ENCODE measurements at places on chromosomes 2 and 18. TPM values are rescaled to one million over a fixed set of nuclear protein-coding genes. Genes with fewer than 3 reads are reported as not detected.

The GPD2 gene
- total RNA-seq = 147 TPM

The CD302 gene
- under 0.01 TPM for total RNA-seq

The MTCL1 gene
- total RNA-seq = 17.8 TPM

The XIRP2 gene
- total RNA-seq = not detected

The OSR1 gene
- 1.7 TPM for total RNA-seq

The IL1RL1 gene
- 53.3 TPM for total RNA-seq

The GAREM2 gene
- 0.34 TPM for total RNA-seq

The ABCG5 gene
- not detected for total RNA-seq

The HOXD4 gene
- not detected for total RNA-seq

The KATNAL2 gene
- 3.9 TPM for total RNA-seq

The TRIM43 gene
- total RNA-seq = not detected

The ESPNL gene
- total RNA-seq = under 0.01 TPM

The VSNL1 gene
- 2.1 TPM for total RNA-seq

The RALB gene
- total RNA-seq = 53.3 TPM

The CRYGD gene
- not detected for total RNA-seq

The PARD3B gene
- total RNA-seq = 3.0 TPM

The LOXHD1 gene
- total RNA-seq = not detected

The CCL20 gene
- total RNA-seq = 2.1 TPM

The GIGYF2 gene
- total RNA-seq = 56.0 TPM

The BOLL gene
- total RNA-seq = not detected

The SP140L gene
- 2.1 TPM for total RNA-seq

The VWA3B gene
- 0.07 TPM for total RNA-seq

The GKN2 gene
- total RNA-seq = not detected

The CYP1B1 gene
- total RNA-seq = 30.4 TPM

The ACP1 gene
- 137 TPM for total RNA-seq

The TPO gene
- total RNA-seq = 0.07 TPM

The SCYGR4 gene
- not detected for total RNA-seq

The NPHP1 gene
- 1.4 TPM for total RNA-seq

The UPP2 gene
- total RNA-seq = not detected

The RPE gene
- 115 TPM for total RNA-seq

The GALR1 gene
- not detected for total RNA-seq

The RAB27B gene
- total RNA-seq = 31.8 TPM

The CXCR2 gene
- total RNA-seq = 0.28 TPM

The GPN1 gene
- total RNA-seq = 40.3 TPM

The SOWAHC gene
- 81.3 TPM for total RNA-seq

The FBXO48 gene
- total RNA-seq = 0.68 TPM

The RAX gene
- not detected for total RNA-seq

The NAGK gene
- total RNA-seq = 57.7 TPM

The SLC23A3 gene
- 0.68 TPM for total RNA-seq

The LHCGR gene
- not detected for total RNA-seq

The CRYGC gene
- not detected for total RNA-seq

The DCC gene
- not detected for total RNA-seq

The RNF125 gene
- total RNA-seq = 1.7 TPM

The ADAM23 gene
- total RNA-seq = under 0.01 TPM

The CENPA gene
- total RNA-seq = 0.07 TPM

The GPAT2 gene
- under 0.01 TPM for total RNA-seq

The VIL1 gene
- total RNA-seq = not detected

The LTBP1 gene
- 44.0 TPM for total RNA-seq

The PREB gene
- total RNA-seq = 39.4 TPM

The UGT1A8 gene
- 0.14 TPM for total RNA-seq

The CRYGB gene
- total RNA-seq = not detected

The CD8B2 gene
- not detected for total RNA-seq

The IL36B gene
- under 0.01 TPM for total RNA-seq

The ARHGAP28 gene
- under 0.01 TPM for total RNA-seq

The MYO7B gene
- total RNA-seq = not detected
